ENCODE measurements at places on chromosomes 13 and 19.

GRCh38 chr13:73168226-73168952 is 109.6 kb downstream of the KLF5 start:
- no peak for DNase-seq

DNA sequence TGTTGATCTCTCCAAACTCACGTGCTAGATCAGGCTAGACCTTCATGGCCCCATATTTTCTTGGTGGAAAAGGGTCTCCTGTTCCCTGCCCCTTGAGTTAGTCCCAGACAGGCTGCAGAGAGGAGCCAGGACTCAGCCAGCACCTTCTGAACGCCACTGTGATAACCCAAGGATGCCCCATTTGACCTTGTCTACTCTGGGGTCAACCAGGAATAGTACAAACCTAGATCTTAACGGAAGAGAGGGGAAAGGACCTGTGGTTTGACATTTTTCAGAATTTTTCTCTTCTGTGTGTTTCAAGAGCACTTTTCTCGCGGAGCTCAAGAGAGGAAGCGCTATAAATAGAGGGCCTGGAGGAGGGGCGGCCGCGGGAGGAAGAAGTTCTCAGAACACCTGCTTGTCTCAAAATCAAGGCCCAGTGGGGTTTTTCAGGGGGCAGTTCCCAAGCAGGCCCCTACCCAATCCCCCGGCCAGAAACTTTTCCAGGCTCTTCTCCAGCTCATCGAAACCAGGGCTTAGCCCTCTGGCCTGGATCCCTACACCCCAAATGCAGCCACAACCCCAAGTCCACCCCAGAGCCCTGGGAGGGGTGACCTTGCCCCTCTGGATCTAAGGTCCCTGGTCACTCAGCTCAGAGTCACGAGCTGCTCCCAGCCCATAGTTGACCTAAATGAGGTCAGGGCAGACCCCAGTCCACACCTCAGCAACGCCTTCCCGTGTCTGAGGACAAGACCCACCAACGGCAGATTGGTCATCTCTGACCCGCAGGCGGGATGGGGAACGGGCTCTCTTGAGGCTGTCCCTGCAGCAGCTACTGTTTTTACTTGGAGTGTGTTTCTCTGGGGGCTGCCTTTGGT is 75.6 kb upstream of the TM9SF2 start:
- DNase-seq: peak; percentile 58

GRCh38 chr19:18266771-18267686 is 7.2 kb downstream of the IQCN start:
- no peak for DNase-seq

DNA sequence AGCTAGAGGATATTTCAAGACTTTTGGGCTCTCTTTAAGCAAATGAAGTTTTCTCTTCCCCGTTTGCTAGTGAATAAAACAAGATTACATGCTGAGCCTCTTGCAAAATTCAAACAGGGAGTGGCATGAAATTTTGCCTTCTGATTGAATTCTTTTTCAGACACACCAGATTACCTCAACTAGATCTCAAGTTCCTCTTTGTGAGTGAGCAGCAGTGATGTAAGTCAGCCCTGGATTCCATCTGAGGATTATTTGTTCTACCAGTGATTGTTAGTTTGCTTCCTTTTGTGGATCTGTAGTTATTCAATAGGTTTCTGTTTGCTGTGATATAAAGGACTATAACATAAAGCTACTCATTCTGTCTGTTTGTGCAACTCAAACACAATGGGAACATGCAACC is 407.7 kb downstream of the LMO7 start:
- DNase-seq: no peak

DNA sequence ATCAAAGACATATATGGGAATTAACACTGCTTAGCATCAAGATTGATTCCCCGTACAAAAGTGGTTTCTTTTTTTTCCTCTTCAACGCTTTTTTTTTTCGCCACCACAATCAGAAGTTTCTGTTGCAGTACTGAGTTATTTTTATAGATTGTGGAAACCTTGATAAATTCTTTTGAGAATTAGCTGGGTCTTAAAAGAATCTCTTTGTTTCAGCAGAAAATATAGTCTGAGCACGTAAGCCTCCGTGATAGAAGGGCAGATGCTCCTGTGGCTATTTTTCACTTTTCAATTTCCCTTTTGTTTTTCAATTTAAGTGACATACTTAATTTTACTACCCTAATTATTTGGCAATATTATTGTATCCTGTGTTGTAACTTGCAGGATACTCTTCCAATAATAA is 531.8 kb downstream of the DCT start:
- no peak for DNase-seq

- peak; percentile 31 for DNase-seq
Observed at GRCh38 chr13:99237981-99238662, 20.1 kb downstream of the GPR18 start.

DNA sequence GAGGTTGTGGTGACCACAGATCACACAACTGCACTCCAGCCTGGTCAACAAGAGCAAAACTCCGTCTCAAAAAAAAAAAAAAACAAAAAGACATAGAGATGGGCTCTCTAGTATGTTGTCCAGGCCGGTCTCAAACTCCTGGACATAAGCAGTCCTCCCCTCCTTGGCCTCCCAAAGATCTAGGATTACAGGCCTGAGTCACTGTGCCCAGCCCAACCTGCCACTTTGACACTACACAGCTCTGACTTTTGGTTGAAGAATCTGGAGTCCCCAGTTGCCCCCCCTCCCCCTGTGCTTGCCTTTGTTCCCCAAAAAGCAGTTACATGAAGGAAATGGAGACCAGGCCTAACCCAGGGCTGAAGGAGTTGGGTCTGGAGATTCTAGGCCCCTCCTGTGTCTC is 12.9 kb downstream of the CARM1 start:
- no peak for DNase-seq

GRCh38 chr19:40774916-40775631 is at the start of gene MIA:
TSS of gene MIA (plus strand) at chr19:40775521. CDS start at chr19:40775543, 22 bp downstream.
- no peak for DNase-seq

DNA sequence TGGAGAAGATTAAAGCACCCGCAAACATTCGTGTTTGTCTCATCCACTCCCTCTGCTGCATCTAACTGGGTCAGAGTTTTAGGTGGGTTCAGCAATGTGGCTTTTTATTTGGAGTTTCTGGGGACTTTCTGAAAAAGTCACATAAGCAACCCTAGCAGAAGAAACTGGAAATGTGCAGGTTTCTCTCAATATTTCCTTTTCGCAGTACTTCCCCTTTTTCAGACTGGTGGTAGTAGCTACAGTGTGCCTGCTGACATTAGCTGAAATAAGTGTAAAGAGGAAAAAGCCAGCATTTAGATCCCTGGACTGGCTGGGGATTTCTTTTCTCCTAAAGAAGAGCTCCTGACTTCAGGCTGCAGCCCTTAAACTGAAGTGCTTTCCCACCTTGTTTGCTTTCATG is 15.9 kb upstream of the OLFM4 start:
- no peak for DNase-seq

DNA sequence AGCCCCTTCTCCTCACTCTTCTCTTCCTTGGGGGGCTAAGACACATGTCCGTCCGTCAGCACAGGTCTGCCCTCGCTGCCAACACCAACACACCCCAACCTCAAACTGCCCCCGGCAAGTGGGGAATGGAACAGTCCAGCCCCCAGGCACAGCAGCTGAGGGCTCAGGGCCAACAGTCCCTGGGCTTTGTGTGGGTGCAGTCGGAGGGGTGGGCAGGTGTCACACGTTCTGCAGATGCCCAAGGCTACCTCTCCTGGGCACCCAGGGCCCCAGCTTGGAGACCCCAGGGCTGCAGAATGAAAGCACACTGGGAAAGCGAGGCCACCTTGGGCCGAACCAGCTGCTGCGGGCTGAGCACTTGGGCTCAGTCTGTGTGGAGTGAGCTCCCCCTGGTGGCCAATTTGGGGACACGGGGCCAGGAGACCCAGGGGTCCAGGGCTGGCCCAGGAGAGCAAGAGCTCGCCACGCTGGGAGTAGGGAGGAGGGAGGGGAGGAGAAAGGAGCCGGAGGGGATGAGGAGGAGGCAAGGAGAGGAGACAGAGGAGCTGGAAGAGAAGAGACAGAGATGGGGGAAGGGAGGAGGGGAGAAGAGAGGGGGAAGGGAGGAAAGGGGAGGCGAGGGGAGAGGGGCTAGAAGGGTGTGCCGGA is 14.0 kb upstream of the ATP8B3 start:
- peak; percentile 75 for DNase-seq

DNA sequence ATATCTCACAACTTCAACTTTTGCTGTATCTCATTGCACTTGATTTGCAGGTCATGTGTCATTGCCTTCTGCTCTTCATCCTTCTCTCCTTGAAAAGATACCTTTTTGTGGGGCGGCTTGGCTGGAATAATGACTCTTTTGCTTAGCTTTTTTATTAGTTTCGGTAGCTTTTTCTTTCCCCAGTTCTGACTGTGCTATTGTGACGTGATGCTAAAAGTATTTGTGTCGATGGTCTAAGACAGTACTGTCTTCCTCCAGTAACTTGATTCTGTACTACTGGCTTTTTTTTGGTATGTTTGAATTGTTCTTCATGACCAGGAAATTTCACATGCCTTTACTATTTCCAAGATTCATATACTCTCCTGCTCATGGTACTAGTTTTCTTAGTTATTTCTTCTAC is 63.1 kb downstream of the SLITRK1 start:
- no peak for DNase-seq

GRCh38 chr13:114259974-114260373 is 21.4 kb upstream of the UPF3A start:
- DNase-seq: no peak

- no peak for DNase-seq
Observed at GRCh38 chr13:75467040-75467728, 14.8 kb downstream of the TBC1D4 start.

- DNase-seq: no peak
Observed at GRCh38 chr13:28741084-28741491, 22.3 kb upstream of the SLC46A3 start.

- DNase-seq: no peak
Observed at GRCh38 chr13:40170091-40170490, 496.4 kb downstream of the FOXO1 start.

GRCh38 chr13:112779856-112780604 is 90.2 kb downstream of the ATP11A start:
- no peak for DNase-seq

- DNase-seq: no peak
Observed at GRCh38 chr19:45154064-45154827, 6.5 kb downstream of the NKPD1 start.

DNA sequence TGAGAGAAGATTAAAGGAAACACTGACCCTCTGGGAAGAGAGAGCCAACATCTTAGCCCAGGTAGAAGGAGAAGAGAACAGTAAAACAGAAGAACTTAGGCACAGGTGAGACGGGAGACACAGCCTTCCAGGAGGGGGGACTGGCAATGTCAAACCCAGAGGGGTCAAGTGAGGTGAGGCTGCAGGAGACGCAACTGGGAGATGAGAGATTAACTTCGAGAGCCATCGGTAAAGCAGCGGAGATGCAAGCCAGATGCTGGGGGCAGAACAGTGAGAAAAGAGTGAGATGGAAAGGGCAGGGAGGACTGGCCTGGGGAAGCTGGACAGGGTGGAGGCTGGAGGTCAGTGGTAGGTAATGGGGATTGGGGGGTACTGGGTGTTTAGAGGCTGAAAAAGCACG is 5.2 kb downstream of the INSR start:
- DNase-seq: no peak

DNA sequence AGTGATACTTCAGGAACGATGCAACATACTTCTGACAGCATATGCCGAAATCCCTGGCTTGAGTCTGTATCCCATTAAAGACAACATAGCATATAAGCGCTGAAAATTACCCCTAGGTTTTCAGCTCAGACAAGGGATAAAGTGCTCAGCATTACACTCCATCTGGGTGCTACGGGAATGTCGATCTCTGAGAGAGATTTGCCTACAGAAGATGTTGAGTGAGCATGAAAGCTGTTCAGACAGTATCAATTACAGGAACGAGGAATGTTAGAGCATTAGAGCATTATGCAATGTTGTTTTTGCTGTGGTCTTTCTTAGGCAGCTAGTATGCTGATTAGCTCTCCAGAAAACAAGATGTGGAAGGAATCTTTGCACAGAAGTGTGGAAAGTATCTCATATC is 484.5 kb downstream of the LIG4 start:
- DNase-seq: no peak

DNA sequence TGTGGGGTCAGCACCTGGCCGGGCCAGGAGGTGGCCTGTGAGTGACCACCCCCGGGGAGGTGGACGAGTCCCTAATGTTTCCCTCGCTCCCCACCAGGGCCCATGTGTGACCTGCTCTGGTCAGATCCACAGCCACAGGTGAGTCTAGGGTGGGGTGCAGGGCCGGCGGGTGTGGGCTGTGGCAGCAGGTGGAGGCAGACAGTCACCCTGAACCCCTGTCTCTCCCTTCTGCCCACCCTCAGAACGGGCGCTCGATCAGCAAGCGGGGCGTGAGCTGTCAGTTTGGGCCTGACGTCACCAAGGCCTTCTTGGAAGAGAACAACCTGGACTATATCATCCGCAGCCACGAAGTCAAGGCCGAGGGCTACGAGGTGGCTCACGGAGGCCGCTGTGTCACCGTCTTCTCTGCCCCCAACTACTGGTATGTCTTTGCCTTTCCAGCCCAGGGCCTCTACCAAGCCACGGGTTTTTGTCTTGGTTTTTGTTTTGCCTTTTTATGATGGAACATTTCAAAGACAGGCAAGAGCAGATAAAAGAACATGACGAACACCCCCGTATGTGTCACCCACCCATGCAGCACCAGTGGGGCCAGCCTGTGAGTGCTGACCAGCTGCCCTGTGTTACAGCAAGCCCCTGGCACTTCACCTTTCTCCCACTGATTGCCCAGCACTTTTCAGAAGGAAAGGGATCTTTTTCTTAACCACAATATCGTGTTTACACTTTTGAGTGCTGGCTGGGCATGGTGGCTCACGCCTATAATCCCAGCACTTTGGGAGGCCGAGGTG is 24.9 kb downstream of the CCDC8 start:
- DNase-seq: no peak

DNA sequence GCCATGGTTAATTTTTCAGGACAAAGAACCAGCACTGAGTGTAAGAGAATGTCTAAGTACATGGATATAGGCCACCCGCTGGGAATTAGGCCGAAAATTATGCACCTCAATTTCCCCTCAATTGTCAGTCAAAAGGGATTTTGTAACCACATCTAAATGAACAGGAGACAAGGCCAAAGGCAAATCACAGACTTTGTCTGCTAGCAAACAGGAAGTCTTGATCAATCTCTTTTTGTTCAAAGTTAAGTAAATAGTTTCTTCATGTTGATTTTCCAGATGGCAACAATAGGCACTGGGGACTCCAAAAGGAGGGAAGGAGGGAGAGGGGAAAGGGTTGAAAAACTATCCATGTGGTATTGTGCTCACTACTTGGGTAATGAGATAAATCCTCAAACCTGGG is 276.0 kb downstream of the COG6 start:
- no peak for DNase-seq

DNA sequence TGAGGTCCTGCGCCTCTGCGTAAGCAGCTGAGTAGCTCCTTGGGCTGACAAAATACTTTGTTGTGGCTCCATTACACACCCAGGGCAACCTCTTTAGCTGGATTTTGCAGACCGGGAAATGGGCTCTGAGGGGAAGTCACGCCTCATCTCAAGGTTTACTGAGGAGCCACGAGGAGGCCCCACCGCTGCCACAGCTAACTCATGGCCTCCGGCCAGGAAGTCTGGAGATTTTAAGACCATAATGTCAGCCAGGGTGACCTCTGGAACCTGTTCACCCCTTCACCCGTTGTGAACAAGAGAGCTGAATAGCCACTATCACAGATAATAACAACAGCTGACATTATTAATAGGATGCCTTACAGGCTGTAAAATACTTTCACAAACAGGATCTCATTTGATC is 351.3 kb upstream of the TMTC4 start:
- DNase-seq: no peak

GRCh38 chr19:18742838-18743783 is 48.0 kb downstream of the COMP start:
- DNase-seq: no peak

- DNase-seq: no peak
Observed at GRCh38 chr19:954672-955494, 29.0 kb downstream of the ARID3A start.

Data from activated CD4-positive, alpha-beta T cell treated with anti-CD3 and anti-CD28 coated beads, Interleukin-2, amount 50 U/mL, for 4 hours (primary cell).